ENCODE measurements at places on chromosomes 3 and 15.

DNA sequence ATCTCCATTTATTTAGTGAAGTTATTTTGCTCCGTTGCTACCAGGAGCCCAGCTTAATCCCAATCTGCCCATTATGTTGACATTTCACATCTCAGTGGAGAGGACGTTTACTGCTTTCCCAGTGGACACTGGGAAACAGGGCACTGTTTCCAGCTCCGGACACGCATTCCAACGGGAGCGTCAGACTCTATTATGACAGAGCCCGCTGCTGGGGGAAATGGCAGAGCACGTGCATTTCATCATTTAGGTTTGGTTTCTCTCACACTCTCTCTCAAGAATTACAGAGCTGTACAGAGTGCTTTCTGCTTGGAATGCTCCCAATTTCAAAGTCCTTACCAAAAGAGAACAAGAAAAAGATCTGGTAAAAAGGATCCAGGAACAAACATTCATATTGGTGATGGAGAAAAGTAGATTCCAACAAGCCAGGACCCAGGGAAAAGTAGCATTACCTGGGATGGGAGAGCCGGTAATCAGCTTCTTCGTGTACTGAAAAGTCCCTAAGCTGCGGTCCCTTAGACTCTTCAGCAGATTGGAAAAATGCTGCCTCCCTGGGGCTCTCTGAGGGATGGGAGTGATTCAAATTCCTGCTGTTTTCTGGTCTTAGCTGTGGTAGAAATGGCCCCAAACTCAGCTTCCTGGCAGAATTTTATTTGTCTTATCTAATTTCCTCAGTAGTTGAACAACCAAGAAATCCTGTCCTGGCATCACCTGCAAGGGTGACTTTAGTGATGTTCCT, 136.0 kb upstream of the THBS1 start:
- no peak for DNase-seq

DNA sequence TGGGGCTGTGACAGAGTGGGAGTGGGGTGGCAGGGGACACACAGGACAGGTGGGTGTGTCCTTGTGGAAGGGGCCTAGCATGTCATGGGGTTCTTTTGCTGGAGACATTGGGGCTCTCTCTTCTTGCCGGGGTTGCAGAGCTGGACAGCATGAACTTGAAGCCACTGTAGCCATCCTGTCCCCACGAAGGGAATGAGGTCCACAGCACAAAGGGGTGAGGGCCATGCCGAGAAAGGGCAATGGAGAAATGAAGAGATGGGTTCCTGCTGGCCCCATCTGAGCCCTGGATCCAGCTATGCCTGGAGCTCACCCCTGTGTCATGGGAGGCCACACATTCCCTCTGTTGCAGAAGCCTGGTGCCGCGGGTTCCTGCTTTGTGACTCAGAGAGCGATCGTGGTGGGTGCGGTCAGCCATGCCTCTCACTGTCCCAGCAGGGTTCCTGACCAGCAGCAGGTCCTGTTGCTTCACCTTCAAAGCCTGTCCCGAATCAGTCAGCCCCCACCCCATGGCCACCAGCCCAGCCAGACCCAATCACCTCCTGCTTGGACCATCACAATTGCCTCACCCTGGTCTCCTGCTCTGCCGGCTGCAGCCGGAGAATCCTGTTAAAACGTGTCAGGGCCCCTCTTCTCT, 50.0 kb downstream of the DNAJB8 start:
- DNase-seq: peak; percentile 84

DNA sequence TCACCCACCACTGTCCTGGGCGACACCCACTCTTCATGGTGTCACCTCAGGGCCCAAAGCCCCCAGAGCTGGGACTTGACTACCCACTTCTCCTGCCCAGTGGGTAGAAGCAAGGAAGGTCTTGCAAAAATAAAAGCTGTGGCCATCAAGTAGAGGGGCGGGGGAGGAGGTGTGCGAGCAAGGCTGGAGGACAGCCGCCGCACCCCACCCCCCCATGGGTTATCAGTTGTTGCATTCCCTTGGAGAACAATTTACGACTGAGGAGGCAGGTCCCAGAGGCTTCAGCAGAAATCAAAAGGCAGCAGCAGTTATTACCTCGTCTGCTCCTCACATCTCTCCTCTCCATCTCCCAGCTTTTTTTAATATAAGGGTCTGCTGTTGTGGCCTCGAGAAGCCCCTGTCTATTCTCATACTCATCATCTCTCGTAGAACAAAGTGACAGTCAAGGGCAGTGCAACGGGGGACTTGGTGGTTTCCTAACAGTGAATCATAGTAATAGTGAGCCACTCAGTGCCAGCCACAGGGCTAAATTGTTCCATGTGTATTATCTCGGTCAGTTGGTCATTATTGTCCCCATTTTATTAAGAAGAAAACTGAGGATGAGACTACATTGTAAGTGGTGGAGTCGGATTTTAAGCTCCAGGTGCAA, 116.4 kb downstream of the PDCD6IP start:
- no peak for DNase-seq

- peak; percentile 80 for DNase-seq
Measured at GRCh38 chr3:11498646-11499045, 145.1 kb downstream of the VGLL4 start.

DNA sequence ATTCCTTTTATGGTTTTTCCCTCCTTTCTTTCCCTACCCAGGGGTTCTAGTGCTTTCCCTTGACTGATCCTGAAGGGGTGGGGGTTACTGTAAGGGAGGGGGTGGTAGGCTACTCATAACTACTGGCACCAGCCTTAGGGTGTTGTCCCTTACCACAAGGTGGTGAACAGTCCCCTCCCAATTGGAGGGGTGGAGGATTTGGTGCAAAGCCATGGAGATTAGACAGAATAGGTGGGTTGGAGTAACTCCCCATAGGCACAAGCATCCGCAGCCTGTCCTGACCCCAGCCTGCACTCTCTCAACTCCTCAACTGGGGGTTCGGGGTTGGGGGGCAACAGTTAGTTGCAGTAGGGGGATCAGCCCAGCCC, 2.6 kb upstream of the HYAL2 start:
- no peak for DNase-seq

DNA sequence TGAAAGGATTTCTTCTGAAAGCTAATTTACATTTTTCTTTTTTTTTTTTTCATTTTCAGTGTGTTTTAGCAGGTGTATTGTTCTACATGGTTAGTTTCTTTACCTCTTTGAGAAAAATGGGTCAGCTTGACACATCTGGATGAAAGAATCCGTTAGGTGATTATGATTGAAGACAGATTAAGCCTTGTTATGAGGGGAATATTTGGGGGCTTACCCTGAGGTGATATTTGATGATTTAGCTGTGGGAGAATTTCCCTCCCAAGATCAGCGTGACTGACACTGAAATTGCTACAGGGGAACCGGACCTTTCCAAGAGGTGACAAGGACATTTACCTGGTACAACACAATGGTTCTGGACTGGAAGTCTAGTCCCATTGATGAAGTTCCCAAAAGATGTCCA, 147.5 kb downstream of the NFKBIZ start:
- DNase-seq: no peak

- peak; percentile 83 for DNase-seq
Measured at GRCh38 chr15:98734466-98735199, 86.3 kb downstream of the IGF1R start.

DNA sequence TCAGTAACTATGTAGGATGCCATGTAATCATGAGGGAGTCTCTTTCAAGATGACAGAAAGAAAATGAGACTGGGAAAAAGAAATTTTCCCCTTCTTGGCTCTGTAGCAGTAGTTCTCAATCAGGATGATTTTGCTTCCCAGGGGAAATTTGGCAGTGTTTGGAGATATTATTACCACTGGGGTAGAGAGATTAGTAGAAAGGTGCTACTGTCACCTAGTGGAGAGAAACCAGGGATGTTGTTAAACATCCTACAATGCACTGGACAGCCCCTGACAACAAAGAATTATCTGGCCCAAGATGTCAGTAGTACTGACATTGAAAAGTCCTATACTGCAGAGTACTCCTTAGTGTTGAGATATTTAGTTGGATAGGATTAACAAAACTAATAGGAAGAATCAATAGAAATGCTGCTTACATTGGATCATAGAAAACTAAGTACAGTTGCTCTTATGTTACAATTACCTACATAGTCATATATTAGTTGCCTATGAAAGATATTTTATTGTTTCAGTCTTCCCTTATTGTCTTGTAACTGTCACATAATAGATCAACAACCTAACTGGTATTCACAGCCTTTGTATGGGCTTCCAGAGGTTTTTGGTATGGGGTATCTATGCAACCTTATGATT, 433.3 kb downstream of the RAP2B start:
- DNase-seq: peak; percentile 47

DNA sequence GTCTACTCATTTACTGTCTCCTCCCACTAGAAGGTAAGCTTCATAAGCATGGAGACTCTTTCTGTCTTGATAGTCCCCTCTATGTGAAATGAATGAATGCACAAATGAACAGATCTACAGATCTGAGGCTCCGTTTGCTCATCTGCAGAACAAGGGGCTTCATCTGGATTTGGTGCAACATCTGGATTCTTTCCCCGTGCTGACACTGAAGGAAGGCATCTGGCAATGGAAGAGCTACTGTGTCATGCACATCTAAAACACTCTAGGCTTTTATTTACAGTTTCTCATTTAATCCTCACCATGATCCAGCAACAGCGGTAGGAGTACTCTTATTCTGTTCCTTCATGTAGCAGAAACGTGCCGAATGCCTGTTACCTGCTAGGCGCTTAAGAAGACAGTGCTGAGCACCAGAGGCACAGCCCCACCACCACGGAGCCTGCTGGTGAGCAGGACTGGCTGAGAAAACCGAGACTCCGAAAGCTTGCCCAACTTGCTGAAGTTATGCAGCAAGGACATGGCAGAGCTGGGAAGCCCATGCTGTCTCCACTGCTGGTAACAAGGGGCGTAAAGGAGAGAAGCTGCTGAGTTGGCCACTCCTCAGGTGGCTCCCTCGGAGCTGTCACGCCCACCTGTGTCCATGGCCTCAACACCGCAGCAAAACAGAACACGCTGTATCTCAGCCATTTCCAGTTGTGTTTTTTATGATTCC, 31.1 kb downstream of the LSM3 start:
- DNase-seq: no peak

GRCh38 chr15:71103102-71103676, 12.1 kb upstream of the THSD4 start:
- peak; percentile 53 for DNase-seq

DNA sequence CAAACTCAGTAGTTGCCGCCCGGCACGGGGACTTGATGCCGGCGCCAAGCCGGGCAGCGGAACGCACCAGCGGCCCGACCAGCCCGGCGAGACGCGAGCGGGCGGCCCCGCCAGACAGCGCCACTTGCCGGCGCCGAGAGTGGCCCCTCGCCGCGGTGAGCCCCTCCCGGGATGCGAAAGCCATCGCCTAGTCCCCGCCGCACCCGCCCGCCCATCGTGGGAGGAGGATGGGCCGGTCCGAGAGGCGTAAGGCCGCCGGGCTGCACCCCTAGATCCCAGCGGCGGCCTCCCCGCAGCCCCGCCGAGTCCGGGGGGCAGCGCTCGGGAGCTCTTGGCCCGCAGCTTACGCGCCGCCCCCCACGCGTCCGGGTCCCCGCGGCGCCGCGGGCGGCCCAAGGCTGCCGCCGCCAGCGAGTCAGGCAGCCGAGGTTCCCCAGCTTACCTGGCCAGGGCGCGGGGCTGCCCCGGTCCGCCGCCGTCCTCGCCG, 609 bp downstream of the GOLGA8A start:
- DNase-seq: peak; percentile 51

GRCh38 chr3:27885641-27886040, 163.5 kb upstream of the EOMES start:
- no peak for DNase-seq

DNA sequence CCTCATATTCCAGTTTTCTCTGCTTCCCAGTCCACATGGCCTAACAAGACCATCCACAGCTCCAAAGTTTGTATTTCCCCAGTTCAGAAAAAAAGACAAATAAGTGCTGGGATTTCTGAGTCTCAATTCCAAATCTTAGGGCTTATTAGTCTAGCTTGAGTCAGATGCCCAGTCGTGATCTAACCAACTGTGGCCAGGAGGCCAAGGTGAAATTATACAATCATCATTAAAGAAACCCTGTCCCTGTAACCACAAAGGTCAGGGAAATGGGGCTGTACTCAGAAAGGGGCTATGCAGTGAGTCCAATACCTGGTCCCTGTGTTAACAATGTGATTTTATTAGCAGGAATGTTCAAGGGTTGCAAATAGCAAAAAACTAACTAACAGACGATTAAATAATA, 40.5 kb upstream of the MITF start:
- peak; percentile 39 for DNase-seq

- no peak for DNase-seq
Measured at GRCh38 chr15:50628421-50628820, 58.2 kb downstream of the TRPM7 start.

DNA sequence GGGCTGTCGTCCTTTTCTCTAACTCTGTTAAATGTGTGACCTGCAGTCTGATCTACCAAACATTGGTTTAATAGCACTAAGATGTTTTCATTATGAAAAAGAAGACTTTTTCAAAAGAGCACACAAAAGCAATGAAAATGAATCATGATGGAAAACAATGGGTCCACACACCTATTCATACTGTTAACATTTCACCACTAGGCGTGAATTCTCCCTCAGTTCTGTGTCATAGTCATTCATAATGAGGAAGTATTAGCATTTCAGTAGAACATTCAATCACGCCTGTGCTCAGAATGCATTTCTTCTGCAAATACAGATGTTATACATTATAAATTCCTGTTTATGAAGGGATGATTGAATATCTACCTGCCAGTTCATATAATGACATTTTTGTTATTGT, 35.9 kb downstream of the EIF4E3 start:
- peak; percentile 66 for DNase-seq

DNA sequence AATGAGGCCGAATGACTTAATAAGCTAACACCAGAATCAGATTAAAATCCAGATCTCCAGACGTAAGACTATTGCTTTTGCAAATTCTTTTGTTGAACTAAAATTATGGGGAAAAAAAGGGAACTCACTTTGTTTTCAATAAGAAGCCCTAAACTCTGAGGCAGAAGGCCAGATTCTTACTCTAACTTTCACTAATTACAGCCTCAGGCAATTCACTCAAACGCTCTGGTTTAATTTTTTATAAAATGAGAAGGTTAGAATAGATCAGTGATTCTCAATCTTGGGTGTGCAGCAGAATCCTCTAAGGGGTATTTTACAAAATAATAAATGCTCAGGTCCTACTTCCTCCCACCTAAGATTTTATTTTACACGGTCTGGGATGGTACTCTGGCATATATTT, 38.1 kb downstream of the C3orf70 start:
- no peak for DNase-seq

GRCh38 chr3:40566694-40567093, 41.9 kb downstream of the ZNF621 start:
- DNase-seq: no peak

- DNase-seq: no peak
Measured at GRCh38 chr3:137065381-137065780, 107.6 kb downstream of the IL20RB start.

GRCh38 chr15:59203008-59203407, 3.6 kb upstream of the LDHAL6B start:
- DNase-seq: no peak

DNA sequence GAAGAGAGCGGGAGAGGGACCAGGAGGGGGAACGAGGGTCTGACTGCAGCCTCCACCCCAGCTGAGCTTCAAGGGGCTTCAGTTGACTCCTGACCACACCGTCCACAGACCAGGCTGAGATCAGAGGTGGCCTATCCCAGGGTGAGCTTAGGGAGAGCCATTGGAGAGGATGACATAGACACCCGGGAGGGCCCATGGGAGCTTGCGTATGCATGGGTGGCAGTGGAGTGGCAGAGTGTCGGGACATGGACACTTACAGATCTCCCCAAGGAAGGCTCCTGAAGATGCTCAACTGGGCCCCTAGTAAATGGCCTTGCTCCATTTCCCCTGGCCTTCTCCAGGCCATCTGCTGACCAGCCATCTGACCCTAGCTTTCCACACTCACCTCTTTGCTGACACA, 12.6 kb upstream of the ALAS1 start:
- no peak for DNase-seq

Data from kidney tubule cell (primary cell).